NCI-H1105 (cell line): ENCODE measurements at places on chromosomes 5 and 9.

DNA sequence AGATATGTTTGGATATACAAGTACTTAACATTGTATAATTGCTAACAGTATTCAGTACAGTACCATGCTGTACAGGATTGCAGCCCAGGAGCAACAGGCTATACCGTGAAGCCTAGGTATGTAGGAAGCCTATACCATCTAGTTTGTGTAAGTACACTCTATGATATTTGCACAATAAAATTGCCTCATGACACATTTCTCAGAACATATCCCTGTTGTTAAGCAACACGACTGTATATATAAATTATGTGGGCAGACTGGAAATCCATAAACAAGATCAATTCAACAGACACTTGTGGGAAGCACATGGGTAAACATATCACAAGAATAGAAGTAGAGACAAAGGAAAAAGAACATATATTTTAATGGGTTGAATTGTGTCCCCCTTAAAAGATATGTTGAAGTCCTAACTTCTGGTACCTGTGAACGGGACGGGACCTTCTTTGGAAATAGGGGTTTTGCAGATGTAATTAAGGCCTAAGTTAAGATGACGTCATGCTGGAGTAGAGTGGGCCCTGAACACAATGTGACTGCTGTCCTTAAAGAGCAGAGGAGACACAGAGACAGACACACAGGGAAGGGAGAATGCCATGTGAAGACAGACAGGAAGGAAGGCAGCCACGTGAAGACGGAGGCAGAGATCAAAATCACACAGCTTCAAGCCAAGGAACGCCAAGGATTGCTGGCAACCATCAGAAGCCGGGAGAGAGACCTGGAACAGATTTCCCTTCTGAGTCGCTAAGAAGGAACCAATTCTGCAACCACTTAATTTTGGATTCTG, 76.3 kb downstream of the SCAI start:
- DNase-seq = no peak

GRCh38 chr9:137454145-137454596, 5.0 kb downstream of the NSMF start:
- no peak for DNase-seq

DNA sequence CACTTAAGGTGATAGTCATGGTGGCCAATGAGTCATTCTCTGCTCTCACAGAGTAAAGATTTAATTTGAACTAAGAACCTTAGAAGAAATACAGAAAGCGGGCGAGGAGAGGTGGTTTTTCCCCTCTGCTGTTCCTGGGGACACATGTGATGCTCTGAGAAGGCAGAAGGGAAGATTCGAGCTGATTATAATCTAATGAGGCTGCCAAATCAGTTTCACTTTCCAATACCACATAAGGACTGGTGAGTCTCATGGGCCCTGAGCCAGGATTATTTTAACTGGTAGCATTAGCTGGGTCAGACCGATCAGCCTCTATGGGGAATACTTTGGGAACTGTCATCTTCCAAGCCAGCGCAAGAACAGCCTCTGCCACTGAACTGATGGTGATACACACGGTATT, 116.5 kb downstream of the SLC1A3 start:
- DNase-seq = no peak

DNA sequence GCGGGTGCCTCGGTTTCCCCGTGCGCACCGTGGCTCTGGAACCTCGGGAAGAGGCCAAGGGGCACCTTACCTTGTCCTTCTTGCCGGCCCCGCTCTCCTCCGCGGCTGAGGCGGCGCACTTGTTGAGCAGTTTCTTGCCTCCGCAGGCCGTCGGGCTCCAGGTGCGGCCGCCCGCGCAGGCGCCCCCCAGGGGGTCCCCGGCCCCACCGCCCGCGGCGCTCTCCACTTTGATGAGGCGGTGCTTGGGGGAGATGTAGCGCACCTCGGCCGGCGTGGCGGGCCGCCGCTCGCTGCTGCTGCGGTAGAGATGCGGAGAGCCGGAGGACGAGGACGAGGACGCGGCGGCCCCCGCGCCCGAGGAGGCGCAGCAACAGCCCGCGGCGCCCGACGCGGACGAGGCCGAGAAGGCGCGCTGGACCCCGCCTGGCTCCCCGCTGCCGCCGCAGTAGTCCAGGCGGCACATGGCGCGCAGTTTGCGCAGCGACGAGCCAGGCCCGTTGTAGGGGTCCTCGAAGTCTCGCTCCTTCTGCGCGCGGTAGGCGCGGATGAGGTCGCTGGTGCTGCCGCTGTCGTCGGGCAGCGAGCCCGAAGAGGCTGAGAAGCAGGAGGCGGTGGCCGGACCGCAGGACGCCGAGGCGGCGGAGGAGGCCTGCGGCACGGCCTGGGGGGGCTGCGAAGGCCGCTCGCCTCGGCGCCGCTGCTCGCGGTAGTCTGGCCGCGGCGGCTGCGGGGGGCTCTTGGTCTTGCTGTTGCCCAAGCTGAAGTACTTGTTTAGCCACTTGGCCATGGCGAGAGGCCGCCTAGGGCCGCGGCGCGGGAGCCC, 957 bp downstream of the SHB start:
- no peak for DNase-seq

- DNase-seq = no peak
Observed at GRCh38 chr5:166431456-166431855, 1860.0 kb upstream of the WWC1 start.

DNA sequence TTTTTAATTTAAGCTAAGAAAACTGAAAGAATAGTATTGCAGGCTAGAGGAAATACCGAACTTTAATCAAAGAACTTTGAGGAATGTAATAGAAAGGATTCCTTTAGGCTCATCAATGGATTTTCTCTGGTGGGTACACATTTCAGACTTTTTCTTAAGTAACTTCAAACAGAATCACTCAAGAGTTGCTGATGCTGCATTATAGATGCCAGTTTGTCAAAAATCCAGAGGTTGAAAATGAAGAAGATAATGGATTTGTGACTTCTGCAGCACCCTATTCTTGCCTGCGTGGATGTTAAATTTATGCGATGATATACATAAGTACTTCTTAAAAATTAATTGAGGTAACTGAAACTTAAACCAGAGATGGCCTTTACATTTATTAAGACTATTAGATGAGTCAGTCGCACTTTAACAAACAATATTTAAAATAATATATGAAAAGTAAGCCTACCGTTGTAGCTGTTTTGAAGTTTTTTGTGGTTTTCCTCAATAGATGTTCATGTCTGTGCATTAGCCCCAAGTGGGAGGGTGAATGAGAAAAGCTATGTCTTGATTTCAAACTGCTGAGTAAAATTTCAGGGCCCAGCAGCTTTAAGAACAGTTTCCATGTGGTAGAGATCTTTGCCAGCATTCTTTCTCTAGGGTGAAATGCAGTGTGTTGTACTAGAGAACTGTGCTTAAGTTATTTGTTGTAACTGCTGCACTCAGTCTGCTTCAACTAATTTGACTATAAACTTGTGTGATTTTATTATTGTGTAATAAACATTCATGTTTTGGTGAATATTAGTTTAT, at the start of gene OGN:
Gene OGN, minus strand, starts transcription at position 537 of the 795 bp plus-strand sequence. CDS start 1,171 bp downstream, outside the sequence.
- DNase-seq = no peak

DNA sequence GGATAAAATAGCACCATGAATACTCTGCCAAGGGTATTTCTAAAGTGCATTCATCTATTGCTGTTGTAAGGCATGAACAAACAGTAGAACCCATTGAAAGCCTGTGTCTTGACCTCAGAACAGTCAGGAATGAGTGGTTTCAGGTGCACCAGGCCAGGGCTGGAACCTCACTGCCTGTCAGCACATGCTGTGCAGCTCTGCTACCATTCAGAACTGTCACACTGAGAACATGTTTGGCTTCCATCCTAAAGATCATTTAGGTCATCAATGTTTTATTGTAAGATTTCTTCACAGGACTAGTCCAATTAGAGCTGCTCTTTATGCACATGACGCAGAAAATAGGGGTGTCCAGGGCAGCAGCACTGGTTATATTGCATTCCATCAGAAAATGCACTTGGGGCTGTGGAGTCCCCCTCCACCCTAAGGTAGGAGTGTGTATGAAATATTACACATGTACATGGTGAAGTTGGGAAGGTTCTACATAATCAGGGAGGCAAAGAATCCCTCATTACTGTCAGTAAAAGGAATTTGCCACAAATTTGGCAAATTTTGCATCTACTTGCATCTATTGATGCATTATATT, 408.0 kb downstream of the CTNND2 start:
- DNase-seq = no peak

GRCh38 chr5:14489643-14490042, 91.9 kb upstream of the OTULINL start:
- DNase-seq = no peak

- no peak for DNase-seq
Observed at GRCh38 chr9:118975736-118976135, 393.5 kb downstream of the BRINP1 start.

DNA sequence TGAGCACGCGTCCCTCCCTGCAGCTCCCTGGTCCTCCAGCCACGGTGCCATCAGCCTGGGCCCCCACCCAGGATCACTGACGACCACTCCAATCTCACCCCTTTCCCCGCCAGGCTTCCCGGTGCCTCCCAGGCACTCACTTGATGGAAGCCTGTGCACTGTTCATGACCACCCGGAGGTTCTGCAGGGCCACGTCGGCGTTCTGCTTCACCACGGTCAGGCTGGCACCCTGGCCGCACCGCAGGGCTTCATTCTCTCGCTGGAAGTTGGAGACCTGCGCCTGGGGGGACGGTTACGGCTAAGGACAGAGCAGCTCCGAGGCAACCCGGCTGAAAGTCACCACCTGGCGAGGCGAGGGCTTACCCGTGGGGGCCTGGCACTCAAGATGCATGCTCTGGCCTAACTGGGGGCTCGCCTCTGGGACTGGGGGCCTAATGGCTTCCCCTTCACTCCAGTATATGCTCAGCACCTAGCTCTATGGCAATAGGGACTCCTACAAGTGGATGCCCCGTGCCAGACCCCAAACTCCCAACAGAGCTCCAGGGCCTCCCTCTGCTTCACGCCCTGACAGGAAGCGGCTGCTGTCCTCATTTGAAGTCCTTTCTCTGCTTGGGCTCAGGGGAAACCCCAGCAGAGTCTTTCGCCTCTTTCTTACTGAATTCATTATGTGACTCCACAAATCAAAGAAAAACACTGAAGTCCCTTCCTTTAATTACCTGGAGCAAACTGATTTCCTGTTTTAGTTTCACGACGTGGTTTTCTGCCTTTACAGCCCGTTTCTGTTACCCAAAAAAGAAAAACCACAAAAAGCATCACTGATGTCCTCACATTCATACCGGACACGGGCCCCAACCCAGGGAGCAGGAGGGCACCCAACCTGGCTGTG, 4.2 kb upstream of the SNAPC4 start:
- DNase-seq = no peak

GRCh38 chr5:1368756-1369155, 23.9 kb upstream of the CLPTM1L start:
- no peak for DNase-seq

DNA sequence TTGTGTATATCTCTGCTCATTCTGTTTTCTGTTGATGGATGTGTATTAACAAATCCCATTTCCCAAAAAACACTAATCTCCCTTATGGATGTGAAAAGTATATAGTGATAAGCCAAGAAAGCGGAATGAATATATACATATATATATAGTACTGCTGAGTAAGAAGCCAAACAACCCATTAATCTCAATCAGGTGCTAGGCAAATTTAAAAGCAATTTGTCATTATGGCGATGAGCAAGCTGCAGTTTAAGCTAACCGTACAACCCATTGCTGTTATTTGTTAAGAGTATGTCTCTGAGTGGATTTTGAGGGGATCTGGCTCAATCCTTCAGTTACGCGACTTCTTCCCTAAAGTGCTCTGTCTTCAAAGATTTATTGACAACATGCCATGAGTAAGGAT, 640.4 kb upstream of the ARRDC3 start:
- no peak for DNase-seq

GRCh38 chr9:100427366-100428263, 672 bp downstream of the MSANTD3 start:
- DNase-seq = peak; percentile 17

DNA sequence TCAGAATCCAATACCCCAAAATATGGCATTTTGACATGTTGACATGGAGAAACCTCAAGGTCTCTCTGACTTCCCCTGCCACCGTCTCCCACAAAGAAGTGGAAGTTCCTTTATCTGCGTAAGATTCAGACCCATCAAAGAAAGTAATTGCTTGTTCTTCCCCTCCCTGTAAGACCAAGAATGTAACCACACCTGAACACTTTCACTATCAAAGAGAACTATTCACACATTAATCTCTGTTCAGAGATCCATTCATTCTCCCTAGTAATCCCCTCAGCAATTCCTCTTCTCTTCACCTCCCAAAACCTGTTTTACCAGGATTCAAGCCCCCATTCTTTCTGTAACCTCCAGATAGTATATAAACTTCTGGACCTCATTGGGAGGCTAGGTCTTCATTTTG, 4.1 kb upstream of the SLC1A1 start:
- no peak for DNase-seq

DNA sequence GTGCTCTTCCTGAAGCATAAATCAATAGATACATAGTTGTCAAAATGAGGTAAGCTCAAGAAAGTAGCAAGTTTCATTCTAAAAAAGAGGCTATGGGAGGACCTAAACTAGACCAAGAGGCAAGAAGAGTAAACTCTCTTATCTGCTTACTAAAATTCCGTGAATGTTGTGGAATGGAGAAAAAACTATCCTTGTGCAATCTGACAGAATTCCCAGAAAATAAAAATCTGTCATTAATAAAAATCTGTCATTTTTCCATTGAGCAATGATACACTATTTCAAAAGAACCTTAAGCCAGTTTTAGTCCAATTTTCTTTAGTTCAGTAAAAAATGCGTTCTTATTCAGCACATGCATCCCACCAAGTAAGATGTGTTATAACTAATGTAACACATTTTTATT, 15.9 kb upstream of the FANCC start:
- DNase-seq = no peak

- no peak for DNase-seq
Observed at GRCh38 chr5:97553604-97554452, 370.8 kb upstream of the RIOK2 start.

DNA sequence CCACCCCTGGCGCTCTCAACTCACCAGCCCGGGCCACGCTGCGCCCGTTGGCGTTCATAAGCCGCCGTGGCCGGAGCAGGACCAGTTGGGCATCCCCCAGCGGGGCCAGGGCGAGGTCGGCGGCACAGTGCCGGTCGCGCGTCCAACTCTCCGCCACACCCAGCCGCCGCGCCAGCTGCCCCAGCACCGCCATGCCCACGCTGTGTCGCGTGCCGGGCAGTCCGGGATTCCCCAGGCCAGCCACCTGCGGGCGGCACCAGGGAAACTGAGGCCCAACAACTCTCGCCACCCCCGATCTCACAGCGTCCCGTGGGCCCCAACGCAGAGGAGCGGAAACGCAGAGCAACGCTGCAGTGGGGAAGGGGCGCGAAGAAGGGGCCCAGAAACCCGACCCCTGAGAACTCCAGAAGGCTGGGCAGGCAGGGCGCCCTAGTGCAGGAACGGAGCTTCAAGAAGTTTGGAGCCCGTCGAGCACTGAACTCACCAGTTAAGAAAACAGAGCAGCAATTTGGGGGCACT, 453 bp downstream of the PTRH1 start:
- DNase-seq = no peak

- no peak for DNase-seq
Observed at GRCh38 chr5:34487956-34488355, 168.2 kb upstream of the RAI14 start.

GRCh38 chr5:107876261-107876660, 205.5 kb upstream of the EFNA5 start:
- DNase-seq = no peak

- DNase-seq = no peak
Observed at GRCh38 chr5:95076395-95077185, 208.3 kb downstream of the MCTP1 start.

- no peak for DNase-seq
Observed at GRCh38 chr9:21836437-21837161, 34.2 kb downstream of the MTAP start.

- DNase-seq = no peak
Observed at GRCh38 chr9:93684161-93684765, 107.9 kb downstream of the PHF2 start.
